Upper lobe of left lung (tissue), 6 donors: ENCODE measurements at places on chromosomes 7 and 10. TPM values are rescaled to one million over a fixed set of nuclear protein-coding genes. Genes with fewer than 3 reads are reported as not detected.

DNA sequence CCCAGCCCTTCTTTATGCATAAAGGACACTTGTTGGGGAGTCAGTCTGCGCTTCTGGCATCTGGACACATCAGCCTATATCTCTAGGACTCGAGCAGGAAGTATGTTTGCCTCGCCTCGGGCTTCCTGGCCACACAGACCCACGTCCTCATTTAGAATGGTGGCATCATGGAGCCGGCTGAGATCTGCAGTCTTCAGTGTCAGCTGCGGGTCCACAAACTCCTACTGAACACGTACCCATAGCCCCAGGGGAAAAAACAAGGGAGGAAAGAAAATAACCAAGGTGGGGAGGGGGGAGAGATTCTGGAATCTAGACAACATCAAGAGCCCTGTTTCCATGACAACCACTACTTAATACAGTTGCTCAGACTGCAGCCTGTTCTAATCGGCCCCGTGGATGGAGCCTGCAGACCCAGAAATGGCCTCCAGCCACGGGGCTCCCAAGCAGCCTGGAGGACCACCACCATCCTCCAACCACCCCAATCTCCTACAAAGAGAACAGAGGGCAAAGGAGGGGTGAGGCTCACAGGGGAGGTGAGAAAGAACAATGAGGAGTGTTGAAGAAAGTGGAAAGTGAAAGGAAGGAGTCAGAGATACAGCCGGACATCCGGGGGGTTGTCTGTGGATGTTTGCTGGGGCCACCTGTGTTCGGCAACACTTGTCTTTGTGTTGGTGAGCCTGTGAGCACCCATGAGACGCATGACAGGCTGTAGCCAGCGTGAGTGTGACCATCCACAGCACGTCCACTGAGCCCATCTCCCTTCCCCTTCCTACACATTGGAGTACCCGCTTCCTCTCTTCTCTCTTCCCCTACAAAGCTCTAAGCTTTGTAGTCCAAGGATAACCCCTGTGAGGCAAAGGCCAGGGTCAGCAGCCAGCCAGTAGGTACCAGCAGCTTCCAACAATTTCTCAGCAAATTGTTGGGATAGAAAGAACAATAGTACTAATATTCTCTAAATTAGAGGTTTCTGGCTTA is 141.0 kb downstream of the PLXNA4 start:
- H3K36me3 ChIP-seq = no peaks in the 10 kb centered on the region
- H3K4me3 ChIP-seq = no peak overlapping the region
- no peaks in the 10 kb centered on the region for H3K4me1 ChIP-seq
- DNase-seq = no peak
- no peaks in the 10 kb centered on the region for H3K27me3 ChIP-seq

DNA sequence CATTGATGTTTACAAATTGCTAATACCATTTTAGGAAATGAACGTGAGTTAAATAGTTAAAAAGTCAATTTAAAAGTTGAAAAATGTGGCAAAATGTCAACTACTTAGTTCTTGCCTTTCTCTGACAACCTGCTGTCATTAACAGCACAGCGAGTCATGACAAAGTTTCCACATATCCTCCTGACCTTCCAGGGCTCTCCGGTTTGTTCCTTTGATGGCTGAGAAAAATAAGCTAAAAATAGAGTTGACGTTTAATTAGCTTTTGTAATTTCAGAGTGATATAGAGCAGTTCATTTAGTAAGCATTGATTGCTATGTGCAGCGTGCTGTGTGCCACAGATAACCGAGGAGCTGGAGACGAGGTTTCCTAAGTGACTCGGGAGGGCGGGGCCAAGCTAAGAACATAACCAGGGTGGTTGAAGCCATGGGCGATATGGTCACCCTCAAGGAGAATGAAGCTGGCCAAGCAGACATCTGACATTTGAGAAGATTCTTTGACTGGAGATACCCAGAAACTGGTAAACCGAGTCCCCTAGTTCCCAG is 47.9 kb downstream of the OGDH start:
- H3K36me3 ChIP-seq = peaks cover 41% of the 10 kb centered on the region
- H3K27ac ChIP-seq = no peak overlapping the region
- peaks cover 9% of the 10 kb centered on the region for H3K4me1 ChIP-seq
- no peaks in the 10 kb centered on the region for H3K27me3 ChIP-seq
- H3K4me3 ChIP-seq = no peak overlapping the region

DNA sequence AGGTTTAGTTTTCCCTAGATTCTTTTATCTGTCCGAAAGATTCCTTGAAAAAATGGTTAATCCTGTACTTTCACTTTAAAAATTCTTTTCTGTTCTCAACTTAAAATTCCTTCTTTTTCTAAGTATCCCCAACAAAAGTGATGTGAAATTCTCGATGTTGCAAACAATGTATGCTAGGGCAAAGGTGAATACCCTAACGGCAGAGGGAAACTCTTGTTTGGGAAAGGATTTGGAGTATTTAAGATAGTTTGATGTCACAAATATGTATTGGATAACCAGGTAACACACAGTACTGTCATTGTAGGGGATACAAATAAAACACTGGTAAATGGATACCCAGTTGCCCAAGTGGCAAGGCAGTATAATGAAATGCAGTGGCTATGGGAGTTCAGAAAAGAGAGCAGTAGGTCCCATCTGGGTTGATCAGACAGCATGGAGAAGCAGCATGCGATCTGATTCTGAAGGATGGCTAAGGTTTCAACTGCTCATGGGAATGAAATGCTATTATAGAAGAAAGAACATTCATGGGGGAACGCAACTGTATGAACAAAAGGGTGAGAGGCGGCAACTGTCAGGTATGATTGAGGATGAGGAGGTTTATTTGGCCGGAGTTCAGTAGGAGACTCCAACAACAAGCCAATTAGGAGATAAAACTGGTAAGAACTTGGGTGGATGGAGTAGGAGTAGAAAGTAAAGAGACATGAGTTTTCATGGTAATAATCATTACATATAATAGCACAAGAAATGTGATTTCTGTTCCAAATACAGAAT is 3.2 kb upstream of the EPC1 start:
- no peaks in the 10 kb centered on the region for H3K27me3 ChIP-seq
- H3K4me1 ChIP-seq = peaks cover 49% of the 10 kb centered on the region
- H3K36me3 ChIP-seq = no peaks in the 10 kb centered on the region
- H3K4me3 ChIP-seq = no peak overlapping the region

DNA sequence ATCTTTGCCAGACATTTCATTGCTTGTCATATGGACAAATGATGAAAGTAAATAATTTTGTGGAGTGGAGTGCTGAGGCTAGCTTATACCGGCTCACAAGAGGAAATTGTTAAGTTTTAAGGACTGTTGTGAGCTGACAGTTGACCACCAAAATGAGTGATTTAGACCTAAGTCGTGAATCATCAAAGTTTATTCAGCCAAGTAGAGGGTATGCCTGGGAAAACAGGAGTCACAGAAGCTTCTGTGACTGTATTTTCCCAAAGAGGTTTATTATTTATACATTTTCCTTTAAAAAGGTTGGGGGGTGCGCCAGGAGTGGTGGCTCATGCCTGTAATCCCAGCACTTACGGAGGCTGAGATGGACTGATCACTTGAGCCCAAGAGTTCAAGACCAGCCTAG is 21.8 kb downstream of the MRPS24 start:
- no peak overlapping the region for H3K27ac ChIP-seq
- H3K27me3 ChIP-seq = no peaks in the 10 kb centered on the region
- no peaks in the 10 kb centered on the region for H3K36me3 ChIP-seq
- H3K4me1 ChIP-seq = no peaks in the 10 kb centered on the region
- DNase-seq = no peak
- H3K4me3 ChIP-seq = no peak overlapping the region

CTAGE4 gene
- 12.1 TPM for total RNA-seq

NACAD gene
- 1.1 TPM for total RNA-seq
